ENCODE measurements at places on chromosomes 13 and 19. TPM values are rescaled to one million over a fixed set of nuclear protein-coding genes. Genes with fewer than 3 reads are reported as not detected.

GJA3 gene
- 0.11 TPM for total RNA-seq

CD79A gene
- not detected for total RNA-seq

FXYD3 gene
- total RNA-seq: 26.8 TPM

NLRP11 gene
- total RNA-seq: 0.26 TPM
